ENCODE measurements at places on chromosomes 12 and 14.

DNA sequence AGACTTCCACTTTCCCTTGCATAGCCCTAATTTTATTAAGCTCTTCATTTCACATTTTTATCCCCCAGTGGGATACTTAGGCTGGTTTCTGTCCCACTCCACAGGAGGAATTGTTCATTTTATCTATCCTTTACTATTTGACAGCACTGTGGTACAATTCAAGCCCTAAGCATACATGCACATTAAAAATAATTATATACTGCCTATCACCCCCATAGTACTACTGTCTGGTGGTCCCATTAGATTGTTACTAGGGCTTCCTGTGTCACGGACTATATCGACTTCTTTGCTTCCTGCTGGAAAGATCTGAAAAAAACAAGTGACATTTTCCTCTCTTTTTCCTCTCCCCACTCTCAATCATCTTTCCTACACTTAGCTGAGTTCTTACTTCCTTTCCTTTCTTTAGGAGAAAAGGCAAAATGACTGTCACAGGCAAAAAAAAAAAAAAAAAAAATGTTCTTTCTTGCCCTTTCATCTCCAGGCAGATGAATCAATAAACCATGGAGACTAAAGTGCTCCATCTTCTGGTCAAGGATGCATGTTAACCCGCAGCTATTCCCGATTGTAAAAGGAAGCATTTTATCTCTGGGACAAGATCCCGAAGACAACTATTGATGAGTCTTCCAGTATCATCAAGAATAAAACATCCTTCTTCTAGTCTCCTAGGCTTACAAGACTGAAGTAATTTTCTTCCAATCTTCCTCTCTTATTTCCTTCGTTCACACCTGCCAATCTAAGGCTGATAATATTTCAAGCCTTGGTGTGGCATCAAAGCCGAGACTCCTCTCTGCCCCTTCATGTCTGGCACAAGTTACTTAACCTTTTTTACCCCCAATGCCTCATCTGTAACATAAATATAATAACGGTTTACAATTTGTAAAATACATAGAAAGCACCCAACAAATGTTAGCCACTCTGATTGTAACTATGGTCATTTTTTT lies 94.4 kb upstream of the PLEKHG7 start:
- DNase-seq, result peak; percentile 56

GRCh38 chr12:98344046-98344930 lies 171.1 kb upstream of the TMPO start:
- DNase-seq, result no peak

- peak; percentile 56 for DNase-seq
Observed at GRCh38 chr14:68585690-68586089, 207.2 kb downstream of the ZFP36L1 start.

DNA sequence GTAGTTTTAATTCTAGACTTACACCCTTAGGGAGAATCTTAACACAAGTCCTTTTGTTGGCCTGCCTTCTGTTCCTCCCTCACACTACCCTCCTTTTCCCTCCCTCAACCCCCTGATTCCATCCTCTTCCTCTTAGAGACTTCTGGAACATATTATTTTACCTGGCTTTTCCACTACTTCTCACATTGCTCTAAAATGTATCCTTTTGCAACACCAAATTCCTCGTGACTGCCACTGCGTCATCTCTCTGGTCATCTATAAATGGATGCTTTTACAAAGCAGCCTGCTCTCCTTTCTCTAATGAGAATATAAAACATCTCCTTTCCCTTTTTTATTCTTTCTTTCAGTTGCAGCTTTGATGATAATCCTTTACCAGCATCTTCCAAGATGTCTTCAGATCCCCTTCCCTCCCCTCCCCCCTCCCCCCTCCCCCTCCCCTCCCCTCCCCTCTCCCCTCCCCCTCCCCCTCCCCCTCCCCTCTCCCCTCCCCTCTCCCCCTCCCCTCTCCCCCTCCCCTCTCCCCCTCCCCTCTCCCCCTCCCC lies 93.6 kb downstream of the DIP2B start:
- peak; percentile 22 for DNase-seq

GRCh38 chr14:76538648-76539008 lies 162.7 kb downstream of the ESRRB start:
- no peak for DNase-seq

- no peak for DNase-seq
Observed at GRCh38 chr12:91021076-91021475, 16.3 kb upstream of the EPYC start.

DNA sequence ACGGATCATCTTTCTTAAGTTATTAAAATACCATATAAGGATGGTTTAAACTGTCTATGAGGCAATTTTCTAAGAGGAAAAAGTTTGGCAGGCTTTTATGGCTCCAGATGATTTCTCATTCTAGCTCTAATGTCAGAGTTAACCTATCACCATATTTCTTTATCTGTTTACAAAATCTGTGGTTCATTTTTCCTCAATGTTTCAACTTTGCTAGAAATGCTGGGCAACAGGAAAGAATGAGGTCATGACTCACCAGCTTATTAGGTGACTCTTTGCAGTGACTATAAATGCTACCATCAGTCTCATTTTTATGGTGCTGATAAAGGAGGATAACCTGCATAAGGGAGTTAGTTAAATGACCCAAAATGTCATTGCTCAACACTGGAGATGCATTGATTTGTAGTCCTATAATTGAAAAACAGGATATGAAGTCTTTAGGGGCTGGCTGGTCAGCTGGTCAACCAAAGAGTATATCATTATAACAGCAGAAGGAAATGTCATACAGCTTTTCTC lies 45.3 kb upstream of the RAP1B start:
- DNase-seq, result peak; percentile 79

DNA sequence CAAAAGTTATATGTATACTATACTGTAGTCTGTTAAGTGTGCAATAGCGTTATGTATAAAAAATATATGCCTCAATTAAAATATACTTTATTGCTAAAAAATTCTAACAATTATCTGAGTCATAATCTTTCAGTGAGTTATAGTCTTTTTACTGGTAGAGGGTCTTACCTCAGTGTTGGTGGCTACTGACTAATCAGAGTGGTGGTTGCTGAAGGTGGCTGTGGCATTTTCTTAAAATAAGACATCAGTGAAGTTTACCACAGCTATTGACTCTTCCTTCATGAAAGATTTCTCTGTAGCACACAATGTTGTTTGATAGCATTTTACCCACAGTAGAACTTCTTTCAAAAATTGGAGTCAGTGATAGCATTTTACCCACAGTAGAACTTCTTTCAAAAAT lies 23.4 kb downstream of the POLR3B start:
- DNase-seq, result no peak

- no peak for DNase-seq
Observed at GRCh38 chr14:73834261-73834625, 17.4 kb upstream of the PTGR2 start.

- DNase-seq, result peak; percentile 81
Observed at GRCh38 chr14:74275241-74275841, 27.4 kb downstream of the ABCD4 start.

DNA sequence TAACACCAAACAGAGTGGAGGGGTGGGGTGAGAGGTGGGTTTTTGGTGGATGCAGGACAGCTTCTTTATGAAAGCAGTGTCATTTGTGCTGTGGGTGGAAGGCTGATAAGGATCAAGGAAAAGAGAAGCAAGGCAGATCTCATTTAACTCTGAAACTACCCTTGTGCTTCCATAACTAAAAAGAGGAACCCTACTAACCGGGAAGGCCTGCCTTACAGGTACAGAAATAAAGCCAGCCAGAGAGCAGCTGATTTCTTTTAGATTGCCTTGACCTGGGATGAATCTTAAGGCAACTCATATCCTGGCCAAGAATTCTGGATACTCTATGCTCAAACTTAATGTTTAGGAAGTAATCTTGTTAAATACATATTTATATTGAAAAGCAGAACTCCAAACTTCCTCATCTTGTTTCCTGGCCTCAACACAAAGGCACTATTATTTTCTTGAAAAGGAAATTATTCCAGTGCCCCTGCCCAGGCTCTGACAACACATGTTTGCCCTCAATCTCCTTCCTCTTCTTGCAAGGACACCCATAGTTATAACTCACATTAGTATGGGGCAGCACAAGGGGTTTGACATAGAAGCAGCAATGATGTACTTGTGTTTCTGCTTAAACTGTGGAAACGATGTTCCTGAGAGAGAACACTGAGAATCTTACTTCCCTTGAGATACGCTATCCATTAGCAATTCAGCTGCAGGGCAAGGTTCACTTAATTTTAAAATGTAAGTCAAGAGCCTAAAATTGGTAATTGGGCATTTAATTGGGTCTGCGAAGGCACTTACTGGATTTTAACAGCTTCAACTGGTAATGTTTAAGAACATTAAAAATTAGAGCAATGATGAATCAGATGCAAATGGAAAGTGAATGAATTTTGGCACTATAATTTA lies 173.7 kb downstream of the STXBP6 start:
- no peak for DNase-seq

- DNase-seq, result no peak
Observed at GRCh38 chr14:58408681-58409215, 13.0 kb downstream of the TOMM20L start.

- DNase-seq, result no peak
Observed at GRCh38 chr12:112808156-112808555, 16.6 kb downstream of the RPH3A start.

DNA sequence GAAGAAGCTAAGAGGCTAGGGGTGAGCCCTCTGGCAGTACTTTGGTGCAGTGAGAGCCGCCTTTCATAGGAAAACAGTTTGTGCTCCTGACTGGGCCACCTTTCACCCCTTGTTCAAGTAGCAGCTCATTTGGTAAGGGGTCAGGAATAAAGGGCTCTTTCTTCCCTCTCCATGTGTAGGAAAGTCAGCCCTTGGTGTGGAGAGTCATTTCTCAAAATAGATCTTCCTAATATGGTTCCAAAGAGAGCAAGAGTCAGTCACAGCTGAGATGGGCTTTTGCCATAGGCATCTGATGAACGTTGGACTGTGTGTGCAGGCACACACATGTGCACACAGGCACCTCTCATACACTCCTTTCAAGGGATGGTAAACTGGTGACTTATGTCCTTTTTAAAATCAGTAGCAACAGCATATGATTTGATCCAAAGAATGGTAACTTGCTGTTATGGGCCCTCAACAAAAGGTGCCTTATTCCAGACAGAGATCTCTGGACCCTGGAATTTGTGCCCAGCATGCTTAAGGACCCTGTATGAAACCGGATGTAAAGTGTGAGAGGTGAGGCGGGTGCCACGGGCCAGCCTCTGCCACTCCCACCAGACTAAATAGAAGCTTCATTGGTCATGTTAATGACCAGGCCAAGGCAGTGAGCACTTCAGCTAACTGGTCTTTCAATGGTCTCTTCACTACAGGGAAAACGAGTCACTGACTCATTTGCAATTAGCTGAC lies 16.7 kb upstream of the RIC8B start:
- no peak for DNase-seq

GRCh38 chr12:31922341-31923062 lies 36.7 kb upstream of the RESF1 start:
- peak; percentile 41 for DNase-seq

- DNase-seq, result no peak
Observed at GRCh38 chr14:104654119-104654518, 35.3 kb upstream of the INF2 start.

DNA sequence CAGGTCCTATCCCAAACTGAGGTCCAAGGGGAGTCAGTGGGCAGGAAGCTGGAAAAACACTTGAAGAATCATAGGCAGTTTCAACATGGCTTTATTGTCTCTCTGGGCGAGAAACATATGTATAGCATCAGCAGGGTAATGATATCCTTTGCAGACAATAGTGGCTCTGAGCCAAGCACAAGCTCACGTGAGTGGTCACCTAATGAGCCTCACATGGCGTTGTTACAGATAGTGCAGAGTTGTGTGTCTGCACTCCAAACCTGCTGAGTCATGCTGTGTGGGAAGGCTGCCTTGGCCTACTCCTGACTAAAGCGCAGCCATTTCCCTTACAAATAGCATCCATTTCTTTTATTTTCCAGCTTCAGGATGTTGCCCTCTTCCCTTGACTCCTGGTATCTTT lies 105.2 kb upstream of the SYT1 start:
- DNase-seq, result peak; percentile 38

GRCh38 chr12:110123919-110124268 lies 263 bp upstream of the IFT81 start:
- DNase-seq, result no peak

GRCh38 chr12:29425722-29426121 lies 44.8 kb upstream of the ERGIC2 start:
- DNase-seq, result no peak

- no peak for DNase-seq
Observed at GRCh38 chr12:24945845-24946244, 3.1 kb downstream of the BCAT1 start.

DNA sequence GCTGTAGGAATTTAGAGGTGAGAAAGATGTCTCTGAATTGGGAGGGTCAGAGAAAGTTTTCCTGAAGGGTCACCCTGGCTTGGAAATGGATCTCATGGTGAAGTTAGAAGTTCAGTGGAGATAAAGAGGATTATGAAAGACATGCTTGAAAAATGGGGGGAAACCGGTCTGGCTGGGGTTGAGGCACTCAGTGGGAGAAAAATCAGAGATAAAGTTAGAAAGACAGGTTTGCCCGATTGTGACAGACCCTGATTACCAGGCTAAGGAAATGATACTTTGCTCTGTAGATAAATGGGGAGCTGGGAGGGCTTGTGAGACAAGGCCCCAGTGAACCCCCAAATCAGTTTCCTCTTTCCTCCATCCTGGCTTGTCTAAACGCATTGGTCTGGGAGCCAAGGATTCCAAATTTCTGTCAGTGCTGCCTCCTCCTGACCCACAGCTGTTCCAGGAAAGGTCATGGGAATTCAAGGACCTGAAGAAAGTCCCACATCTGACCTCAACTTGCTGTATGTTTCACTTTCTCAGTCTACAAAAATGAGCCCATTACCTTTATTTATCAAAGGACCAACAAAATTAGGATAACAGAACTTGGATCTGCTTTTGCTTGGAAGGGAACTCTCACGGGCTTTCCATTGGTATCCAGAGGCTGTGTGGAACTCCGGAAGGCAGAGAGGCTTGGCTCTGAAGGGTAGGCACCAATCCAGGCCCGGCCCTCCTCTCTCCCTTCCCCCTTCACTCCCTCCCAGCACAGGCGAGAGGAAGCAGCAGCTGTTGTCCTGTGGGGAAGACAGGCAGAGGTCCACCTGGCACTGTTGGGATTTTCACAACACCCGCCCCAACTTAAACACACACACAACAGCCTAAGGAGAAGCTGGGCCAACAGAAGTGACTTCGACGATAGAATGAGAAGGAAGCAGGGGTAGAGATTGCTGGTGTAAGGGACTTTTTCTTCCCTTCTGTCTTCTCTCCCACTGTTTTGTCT lies 3.4 kb upstream of the RNASE7 start:
- DNase-seq, result peak; percentile 35

- DNase-seq, result peak; percentile 60
Observed at GRCh38 chr12:122850695-122851350, 15.6 kb downstream of the HIP1R start.

- DNase-seq, result no peak
Observed at GRCh38 chr14:51849097-51849496, 11.3 kb upstream of the GNG2 start.

DNA sequence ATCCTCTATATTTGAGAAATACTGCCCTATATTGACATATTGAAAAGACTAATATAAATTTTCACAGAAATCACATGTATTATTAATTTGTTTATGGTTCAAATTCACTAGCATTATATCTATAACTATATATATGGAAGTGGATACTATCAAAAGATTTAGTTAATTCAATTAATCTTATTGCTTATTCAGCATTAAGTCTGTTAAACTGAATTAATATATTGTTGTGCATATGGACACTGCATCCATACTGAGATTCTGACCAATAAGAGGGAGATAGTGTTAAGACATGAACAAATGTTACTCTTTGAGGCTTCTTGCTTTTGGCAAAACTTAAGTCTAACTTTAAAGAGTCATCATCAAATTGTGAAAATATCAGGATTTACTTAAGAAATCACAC lies 52.0 kb upstream of the C12orf50 start:
- DNase-seq, result no peak

Data from astrocyte of the spinal cord (primary cell).